ENCODE measurements at places on chromosomes 16 and 17. TPM values are rescaled to one million over a fixed set of nuclear protein-coding genes. Genes with fewer than 3 reads are reported as not detected.

- no peak for DNase-seq
Measured at GRCh38 chr16:66473051-66473571, 46.0 kb downstream of the BEAN1 start.

TPPP3 gene
- total RNA-seq: 4.7 TPM

FDXR gene
- 14.8 TPM for total RNA-seq

DNA sequence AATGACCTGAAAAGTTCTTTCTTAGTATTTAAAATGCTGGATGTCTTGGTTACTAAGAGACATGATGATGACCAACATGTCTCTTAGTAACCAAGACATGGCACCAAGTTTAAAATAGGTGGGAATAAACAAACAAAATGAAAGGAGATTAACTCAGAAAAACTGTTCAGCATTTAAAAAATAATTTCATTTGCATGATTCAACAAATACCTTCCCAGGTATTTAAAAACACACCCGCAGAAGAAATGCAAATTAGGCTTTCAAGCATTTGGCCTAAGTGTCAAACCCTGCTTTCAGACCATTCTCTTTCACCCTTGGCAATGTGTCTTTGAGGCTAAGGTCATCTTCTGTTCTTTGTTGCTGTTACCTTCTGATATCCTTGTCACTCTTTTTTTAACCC lies 91.4 kb upstream of the CORO6 start:
- no peak for DNase-seq

DNA sequence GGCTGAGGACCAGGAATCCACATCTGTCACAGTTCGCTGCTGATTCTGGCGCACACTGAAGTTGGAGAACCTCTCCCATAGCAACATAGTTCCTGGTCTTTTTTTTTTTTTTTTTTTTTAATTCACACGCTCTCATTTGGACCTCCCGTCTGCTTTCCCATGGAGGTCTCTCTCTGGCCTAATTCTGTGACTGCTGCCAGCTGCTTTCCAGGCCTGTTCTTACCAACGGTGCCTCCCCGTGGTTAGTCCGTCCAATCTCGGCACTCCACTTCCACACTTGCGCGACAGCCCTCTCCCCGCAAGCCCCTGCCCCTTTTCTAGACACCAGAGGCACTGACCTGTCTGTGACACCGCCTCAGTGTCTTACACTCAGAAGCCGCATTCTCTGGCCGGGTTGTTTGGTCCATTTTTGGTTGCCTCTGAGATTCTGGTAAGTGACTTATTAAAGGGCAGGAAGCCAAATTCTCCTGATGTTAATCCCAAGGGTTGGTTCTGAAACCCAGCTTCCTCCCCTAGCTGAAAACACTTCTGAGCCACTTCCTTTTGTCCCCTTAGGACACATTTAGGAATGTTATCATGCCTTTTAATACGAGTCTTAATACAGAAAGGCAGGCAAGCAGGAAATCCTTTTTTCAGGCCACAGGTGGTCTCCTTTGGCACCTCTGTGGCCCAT lies 1.1 kb upstream of the AKTIP start:
- DNase-seq: peak; percentile 14

All from neural crest cell (in vitro differentiated cells).